Tibial nerve (tissue), 4 donors: ENCODE measurements at places on chromosomes 5 and 9. TPM values are rescaled to one million over a fixed set of nuclear protein-coding genes. Genes with fewer than 3 reads are reported as not detected.
A peak's percentile ranks its signal among the peaks of the same experiment; 100 is the strongest.

DNA sequence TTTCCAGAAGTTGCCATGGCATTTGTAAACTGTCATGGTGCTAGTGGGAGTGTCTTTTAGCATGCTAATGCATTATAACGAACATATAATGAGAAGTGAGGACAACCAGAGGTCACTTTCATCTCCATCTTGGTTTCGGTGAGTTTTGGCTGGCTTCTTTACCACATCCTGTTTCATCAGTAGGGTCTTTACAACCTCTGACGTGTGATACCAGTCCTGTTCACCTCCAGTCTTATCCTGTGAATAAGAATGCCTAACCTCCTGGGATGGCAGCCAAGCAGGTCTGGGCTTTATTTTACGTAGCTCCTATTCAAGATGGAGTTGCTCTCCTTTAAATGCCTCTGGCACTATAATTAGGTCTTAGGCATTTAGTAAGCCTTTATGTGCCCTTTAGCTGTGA is 20.4 kb upstream of the RFK start:
- no peak for DNase-seq

DNA sequence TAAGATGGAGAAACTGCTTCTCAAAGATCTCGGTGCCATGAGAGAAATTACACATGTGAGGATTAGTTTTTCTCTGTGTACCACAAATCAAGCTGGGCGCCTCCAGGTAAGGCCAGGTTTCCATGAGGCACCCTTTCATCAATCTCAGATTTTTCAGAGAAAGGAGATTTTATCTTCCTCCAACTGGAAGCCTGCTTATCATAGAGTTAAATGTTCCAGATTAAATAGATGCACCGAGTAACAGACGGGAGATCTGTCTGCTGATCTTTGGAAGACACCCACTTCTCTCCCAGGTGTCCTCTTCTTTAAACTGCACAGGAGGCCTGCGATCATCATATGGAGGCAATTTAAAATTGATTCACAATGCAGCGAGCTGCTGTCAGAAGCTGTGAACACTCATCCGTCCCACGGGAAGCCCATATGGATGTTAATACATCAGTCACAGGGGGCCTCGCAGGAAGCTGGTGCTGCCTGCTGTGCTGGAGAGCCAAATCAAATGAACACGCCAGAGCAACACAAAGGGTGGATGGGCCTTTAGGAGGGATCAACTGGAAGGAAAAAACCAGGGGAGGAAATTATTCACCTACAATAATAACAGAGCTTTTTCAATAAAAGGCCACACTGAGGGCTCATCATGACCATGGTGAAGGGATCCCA is 93.3 kb downstream of the TLE1 start:
- DNase-seq: no peak

DNA sequence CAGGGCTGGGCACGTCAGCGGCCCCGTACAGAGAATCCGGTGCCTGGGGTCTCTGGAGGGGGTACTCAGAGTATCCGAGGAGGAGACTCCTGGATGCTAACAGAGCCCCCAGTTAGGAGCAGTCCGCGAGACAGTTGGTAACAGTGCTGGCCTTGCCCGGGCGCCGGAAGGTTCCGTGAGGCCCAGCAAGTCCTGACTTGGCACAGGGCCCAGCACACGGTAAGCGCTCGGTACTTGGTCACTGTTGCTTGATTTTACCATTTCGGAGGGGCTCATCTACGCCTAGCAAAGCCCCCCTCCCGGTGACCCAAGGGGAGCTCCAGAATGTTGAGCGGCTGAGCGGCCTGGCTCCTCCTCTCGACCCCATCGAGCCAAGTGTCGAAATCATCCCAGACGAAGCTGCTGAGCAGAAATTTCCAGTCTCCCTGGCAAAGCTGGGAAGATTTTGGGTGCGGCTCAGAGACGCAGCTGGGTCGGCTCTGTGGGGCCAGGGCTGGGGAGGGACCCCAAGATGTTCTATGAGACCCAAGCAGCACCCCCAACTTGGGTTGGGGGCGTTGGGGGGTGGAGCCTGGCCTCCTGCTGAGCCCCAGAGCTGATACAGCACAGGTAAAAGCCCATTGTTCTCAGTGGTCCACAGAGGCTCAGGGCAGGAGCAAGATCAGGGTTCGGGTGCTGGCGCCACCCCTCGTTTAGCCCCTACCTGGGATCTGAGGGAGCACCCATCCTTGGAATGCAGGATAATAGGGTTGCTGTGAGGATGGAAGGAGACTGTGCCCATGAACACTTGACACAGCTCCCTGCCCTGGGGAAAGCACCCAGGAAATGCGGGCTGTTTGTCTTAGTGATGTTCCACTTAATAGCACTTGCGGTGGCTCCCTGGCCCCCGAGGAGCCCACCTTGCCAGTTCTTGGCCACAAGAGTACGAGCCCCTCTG is 137.2 kb downstream of the C9orf50 start:
- peak; percentile 83 for DNase-seq

GRCh38 chr9:114410910-114411309 is 23.1 kb upstream of the AKNA start:
- no peak for DNase-seq

DNA sequence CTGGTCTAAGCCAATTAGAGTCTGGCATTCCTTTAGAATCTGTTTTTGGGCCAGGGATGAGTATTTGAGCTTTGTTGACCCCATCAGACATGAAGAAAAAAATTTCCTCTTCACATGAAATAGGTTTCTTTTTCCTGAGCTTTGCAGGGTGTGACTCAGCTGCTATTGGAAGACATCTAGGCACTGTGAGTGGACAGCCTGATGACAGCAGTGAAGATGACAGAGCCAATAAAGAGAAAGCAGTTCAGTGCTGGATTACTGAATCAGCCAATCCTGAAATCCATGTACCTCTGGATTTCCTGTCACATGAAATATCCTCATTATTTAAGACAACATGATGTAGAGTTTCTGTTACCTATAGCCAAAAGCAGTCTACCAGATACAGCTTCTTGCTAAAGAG is 51.3 kb upstream of the GRIA1 start:
- no peak for DNase-seq

MAPKAP1 gene
- total RNA-seq: 89.0 TPM

DNA sequence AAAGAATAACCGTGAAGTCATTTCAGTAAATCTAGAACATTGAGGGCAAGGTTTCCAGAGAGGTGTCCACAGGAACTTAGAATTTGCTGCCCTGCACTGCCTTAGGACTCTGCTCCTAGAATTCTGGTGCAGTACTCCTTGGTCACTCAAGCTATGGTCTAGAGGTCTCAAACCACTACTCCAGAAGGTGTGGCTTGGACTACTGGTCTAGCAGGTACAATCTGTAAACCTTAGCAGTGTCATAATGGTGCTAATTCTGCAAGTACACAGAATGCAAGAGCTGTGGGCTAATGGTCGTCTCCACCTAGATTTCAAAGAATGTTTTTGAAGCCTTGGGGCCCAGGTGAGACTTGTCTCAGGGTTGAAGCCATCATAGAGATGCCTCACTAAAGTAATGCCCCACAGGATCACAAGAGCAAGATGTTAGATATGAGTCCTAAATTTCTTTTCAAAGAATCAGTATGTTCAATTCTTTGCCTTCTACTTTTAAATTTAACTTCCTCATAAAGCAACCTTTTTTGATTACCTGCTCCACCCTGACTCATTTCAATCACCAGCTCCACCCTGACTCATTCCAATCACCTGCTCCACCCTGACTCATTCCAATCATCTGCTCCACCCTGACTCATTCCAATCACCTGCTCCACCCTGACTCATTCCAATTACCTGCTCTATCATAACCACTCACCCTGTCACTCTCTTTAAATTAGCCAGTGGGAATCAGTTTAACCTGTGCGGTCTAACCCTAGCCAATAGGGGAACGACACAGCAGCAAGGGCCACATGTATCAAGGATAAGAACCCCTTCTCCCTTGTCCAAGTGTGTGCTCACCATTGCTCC is 1111.8 kb upstream of the ACO1 start:
- no peak for DNase-seq

DNA sequence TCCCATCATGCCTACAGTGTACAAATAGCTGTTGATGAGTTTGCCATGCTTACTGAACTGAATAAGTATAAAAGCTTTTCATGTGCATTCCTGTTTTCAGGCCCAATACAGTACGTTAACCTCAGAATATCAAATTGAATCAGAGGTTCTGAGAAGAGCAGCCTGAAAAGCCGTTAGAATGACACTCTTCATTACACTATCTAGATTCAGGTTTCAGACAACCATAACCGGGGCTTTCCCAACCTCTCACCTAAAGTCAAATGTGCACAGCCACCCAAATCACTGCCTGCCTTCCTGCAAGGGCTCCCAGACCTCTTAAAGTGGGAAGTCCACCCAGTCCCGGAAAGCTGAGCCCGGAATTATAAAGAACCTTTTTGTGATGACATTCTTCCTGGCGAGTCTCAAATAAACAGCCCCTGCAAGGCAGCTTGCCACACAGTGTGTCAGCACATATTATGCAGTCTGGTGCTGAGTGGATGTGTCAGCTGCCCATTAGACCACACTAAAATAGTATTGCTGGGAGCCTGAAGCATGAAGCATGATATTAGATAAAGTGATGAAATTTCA is 245.8 kb downstream of the TLE4 start:
- peak; percentile 19 for DNase-seq

HSPA9 gene
- 154 TPM for total RNA-seq

- DNase-seq: no peak
Observed at GRCh38 chr5:88846434-88846833, 36.5 kb downstream of the MEF2C start.

GRCh38 chr5:26239588-26239987 is 798.8 kb downstream of the CDH9 start:
- no peak for DNase-seq

- DNase-seq: no peak
Observed at GRCh38 chr5:75052192-75053053, at the start of gene GCNT4. Gene GCNT4 (minus strand): TSS chr5:75052558. CDS start chr5:75030037, 22,521 bp downstream.

GRCh38 chr9:96149533-96150280 is 152.3 kb downstream of the HSD17B3 start:
- no peak for DNase-seq

SLC6A18 gene
- total RNA-seq: not detected

AMBP gene
- total RNA-seq: not detected

CFAP157 gene
- total RNA-seq: 1.2 TPM

DNA sequence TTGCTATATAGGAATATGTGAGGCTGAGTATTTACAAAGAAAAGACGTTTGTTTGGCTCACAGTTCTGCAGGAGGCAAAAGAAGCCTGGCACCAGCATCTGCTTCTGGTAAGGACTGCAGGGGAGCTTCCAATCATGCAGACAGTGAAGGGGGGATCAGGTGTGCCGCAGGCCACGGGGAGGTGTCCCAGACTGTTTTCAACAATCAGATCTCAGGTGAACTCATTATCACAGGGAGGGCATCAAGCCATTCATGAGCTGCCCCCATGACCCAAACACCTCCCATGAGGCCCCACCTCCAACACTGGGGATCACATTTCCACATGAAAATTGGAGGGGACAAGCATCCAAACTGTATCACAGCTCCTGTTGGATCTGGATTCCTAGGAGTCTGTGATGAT is 30.4 kb upstream of the TRIM14 start:
- no peak for DNase-seq

GRCh38 chr9:89801742-89802670 is 197.2 kb downstream of the GADD45G start:
- DNase-seq: no peak

OCLN gene
- 8.2 TPM for total RNA-seq

IGFBPL1 gene
- total RNA-seq: not detected

GRCh38 chr9:16885931-16886330 is 15.5 kb upstream of the BNC2 start:
- DNase-seq: no peak

DNA sequence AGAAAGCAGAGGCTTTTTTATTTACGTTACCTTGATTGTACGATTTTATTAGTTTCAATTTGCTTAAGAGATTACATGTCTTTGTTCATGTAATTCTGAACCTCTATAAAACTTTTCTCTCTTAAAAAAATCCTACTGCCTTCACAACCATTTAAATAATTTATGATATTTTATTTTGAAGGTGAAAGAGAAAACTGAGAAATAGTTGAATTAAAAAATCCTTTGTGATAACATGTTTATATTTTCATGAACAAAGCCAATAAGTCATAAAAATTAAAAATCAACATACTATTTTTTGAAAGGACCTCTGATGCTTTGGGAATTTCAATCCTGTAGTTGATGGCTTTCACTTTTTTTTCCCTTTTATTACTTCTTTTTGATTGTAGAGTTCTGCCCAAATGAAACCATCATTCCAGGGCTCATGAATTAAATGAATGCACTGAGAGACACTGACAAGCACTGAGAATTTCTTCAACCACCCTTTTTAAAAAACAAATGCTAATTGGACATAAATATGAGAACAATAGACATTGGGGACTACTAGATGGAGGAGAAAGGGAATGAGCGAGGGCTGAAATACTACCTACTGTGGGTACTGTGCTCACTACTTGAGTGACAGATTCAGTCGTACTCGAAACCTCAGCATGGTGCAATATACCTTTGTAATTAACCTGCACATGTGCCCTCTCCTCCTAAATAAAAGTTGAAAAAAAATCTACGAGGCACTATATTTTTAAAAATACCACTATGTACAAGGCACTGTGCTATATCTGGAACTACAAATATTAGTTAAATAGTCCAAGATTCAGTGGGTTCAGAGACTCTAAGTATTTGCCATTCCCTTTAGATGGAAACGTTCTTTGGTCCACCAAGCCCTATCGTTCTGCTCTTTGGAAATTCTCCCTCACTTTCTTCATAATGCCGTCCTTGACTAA is 5.9 kb downstream of the CDKN2A start:
- DNase-seq: no peak

PRRX2 gene
- 14.5 TPM for total RNA-seq

ADAMTS13 gene
- 3.3 TPM for total RNA-seq

RANBP3L gene
- total RNA-seq: 5.7 TPM

- DNase-seq: no peak
Observed at GRCh38 chr9:1732670-1733069, 282.5 kb upstream of the SMARCA2 start.

- DNase-seq: no peak
Observed at GRCh38 chr5:84265130-84265529, 119.5 kb downstream of the EDIL3 start.

- DNase-seq: no peak
Observed at GRCh38 chr5:77973253-77973609, 197.1 kb upstream of the TBCA start.

DMRT3 gene
- 0.22 TPM for total RNA-seq

LYSMD3 gene
- total RNA-seq: 16.0 TPM

COL27A1 gene
- total RNA-seq: 31.2 TPM

- no peak for DNase-seq
Observed at GRCh38 chr5:93163010-93163663, 417.9 kb downstream of the NR2F1-AS1 start.

DNA sequence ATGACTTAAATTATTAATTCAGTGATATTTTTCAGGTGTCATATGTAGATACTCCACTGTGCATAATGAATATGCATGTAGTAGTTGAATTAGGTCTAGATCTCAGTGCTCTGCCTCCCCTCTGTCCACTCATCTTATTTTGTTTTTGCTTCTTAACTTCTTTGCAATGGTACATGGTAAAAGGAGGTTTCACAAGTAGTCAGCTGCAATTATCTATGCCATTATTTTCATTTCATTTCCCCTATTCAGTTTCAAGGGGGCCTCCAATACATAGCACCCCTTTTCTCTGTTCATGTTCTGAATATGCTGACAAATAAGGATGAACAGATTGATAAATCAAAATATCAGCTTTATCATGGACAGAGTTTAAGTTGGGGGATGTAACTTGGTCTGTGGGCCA is 511.6 kb upstream of the ZNF608 start:
- no peak for DNase-seq
